ENCODE measurements at places on chromosomes 16 and 17.

- no peak for DNase-seq
Measured at GRCh38 chr16:66322174-66322573, 44.3 kb upstream of the CDH5 start.

DNA sequence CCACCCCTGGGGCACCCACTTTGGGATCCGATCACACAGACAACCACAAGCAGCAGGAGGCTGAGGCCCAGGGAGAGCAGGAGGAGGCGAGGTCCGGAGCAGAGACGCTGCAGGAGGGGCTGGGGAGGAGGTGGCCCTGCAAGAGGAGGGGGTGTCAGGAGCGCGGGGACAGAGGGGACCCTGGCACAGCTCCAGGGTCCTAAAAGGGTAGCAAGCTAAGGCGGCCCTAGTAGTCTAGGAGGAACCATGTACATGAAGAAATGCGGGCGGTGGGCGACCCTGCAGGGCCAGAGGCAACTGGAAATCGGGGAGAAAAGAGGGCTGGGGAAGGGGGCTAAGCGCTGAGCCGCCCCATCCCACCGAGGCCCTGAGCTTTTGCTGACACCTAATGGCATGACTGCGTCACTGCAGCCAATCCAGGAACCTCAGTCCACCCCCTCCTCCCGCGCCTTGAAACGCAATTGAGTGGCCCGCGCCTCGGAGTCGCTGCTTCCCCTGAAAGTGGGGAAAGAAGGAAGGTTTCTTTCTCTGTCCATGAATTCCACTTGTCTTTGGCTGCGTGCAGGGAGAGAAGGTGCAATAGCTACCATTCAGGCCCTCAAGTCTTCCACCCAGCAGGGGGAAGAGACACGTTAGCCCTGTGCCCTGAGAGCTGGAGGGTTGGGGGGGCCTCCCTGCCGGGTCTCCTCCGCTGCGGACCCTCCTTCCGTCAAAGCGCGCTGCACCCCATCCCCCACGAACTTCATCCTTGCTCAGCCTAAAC, 1.8 kb downstream of the ASGR1 start:
- peak; percentile 73 for DNase-seq

DNA sequence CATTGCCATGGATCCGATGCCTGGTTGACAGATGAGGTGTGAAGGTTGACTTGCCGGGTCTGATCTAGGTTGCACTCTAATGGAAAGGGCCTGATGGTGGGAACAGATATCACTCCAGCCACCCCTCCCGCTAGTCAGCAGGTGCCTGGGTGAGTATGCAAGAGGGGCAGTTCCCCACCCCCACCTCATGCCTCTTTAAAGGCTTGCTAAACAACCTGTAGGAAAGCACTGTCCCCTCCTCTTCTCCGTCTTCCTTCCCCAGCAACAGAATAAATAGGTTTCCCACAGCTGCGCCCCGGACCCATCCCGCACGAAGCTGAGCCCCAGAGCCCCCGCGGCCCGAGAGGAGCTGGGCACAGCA, 746 bp upstream of the TMEM132E start:
- DNase-seq = peak; percentile 32

DNA sequence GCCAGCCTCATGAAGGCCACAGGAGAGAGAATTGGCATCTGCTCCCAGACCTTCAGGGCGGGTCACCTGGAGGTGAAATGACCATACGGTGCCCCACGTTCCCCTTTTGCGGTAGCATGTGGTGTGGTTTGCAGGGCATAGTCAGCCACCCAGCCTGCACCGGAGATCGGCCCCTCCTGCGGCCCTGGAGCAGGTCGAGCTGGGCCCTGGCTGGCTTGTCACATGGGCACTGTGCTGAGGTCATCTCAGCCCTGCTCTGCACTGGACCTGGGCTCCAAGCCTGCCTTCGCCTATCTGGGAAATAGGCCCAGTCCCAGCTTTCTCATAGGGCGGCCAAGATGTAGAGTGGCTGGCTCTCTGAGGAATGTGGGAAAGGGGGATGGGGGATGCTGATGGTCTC, 16.2 kb downstream of the GSE1 start:
- DNase-seq = no peak

DNA sequence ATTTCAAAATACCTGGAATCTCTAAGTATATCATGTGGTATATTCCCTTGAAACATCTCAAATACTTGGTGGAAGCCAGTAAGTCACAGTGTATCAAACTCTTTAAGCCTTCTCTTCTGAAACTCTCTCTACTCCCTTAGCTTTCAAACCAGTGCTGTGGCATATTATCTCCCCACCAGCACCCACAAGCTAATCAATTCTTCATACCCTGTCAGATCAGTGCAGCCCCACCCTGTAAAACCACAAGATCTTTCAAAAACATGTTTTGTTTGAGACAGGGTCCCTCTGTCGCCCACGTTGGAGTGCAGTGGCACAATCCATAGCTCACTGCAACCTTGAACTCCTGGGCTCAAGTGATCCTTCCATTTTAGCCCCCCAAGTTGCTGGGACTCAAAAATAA, 91.6 kb upstream of the C17orf78 start:
- no peak for DNase-seq

DNA sequence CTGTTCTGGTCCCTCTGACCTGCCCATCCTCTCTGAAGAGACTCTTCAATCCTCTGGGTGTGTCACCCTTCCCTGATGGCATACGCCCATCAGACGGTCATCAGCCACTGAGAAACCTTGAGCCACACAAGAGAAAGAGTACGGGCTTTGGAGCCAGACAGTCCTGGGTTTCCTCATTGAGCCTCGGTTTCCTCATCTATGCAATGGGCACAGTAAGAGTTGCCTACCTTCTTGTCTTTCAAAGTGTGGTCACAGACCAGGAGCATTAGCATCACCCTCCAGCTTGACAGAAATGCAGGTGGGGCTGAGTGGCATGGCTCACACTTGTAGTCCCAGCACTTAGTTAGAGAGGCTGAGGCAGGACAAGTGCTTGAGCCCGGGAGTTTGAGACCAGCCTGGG, 26.1 kb upstream of the MEAK7 start:
- no peak for DNase-seq

DNA sequence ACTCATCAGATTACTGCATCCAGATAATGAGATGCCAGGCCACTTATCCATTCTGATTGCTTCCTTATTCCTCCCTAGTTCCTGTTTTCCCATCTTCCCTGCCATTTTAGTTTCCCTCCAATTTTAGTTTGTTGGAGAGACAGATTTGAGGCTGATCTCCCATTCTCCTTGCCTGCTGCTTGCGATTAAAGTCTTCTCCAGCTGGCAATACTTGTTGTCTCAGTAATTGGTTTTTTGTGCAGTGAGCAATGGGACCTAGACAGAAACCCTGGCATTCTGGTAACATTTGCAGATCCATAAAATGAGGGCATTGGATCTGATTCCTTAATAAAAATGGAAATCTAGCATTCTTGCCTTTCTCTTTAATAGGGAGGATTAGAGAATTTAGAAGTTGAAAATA, 17.6 kb upstream of the ELAC2 start:
- DNase-seq = no peak

GRCh38 chr16:84292011-84292410, 2.7 kb upstream of the WFDC1 start:
- peak; percentile 83 for DNase-seq

- no peak for DNase-seq
Measured at GRCh38 chr17:17834974-17835373, 1.8 kb downstream of the SREBF1 start.

- DNase-seq = no peak
Measured at GRCh38 chr17:62456016-62456415, 22.6 kb upstream of the TLK2 start.

GRCh38 chr17:31509805-31510177, 118.3 kb downstream of the RAB11FIP4 start:
- DNase-seq = no peak

DNA sequence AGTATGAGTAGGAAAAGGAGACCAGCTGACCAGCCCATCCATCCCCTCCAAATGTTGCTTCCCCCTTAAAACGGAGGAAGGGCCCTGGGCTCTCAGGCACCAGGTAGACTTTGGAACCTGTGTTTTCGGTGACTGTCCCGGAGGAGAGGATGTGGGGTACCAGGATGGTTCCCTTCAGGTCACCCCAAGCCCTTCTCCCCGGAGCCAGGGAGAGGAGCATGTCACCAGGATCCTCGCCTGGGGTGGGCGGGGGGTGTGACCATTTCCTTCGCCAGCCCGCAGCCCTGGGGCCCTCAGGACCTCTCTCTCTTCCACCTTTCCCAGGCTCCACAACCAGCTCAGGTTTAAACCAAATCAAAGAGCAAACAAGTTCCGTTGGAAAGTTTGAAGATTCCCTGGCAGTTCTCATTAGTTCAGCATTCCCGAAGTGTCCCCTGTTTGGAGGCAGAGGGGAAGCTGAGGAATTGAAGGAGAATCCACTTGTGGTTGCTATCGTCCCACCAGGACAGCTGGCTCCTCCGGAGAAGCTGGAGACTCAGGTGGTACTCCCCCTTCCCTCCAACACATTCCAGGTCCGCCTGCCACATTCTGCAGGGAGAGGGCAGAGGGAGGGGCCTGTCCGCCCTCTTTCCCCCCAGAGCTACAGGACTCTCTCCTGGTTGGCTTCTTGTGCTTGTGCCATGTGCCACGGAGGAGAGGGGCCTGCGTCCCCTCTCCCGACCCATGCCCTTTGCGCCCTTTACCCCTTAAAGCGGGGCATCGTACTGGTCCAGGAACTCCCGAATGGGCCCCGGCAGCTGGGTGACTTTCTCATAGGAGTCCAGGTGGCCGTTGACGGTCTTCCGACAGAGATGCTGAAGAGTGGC, 2.0 kb downstream of the SOCS3 start:
- DNase-seq = no peak

DNA sequence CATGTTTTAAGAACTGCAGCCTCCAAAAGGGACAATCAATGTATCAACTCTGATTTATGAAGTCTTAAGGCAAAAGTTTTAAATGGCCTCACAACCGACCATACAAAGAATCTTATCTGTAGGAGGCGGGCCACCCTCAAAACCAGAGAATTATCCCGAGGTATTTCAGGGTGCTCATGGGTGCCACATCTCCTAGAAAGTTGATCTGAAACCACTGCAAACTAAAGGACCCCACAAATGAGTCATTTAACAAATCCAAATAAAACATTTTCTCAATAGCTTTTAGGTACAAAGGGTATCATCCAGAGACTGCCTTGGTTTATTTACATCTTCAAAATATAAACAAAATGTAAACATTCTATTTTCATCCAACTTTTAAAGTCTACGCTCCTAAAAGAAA, 6.8 kb downstream of the ERN1 start:
- no peak for DNase-seq

GRCh38 chr17:41452281-41452680, 11.5 kb upstream of the KRT38 start:
- DNase-seq = no peak

- peak; percentile 27 for DNase-seq
Measured at GRCh38 chr16:17301593-17302135, 169.1 kb downstream of the XYLT1 start.
